ENCODE measurements at places on chromosomes 6 and 20. TPM values are rescaled to one million over a fixed set of nuclear protein-coding genes. Genes with fewer than 3 reads are reported as not detected.

XKR7 gene
- total RNA-seq: not detected

DNA sequence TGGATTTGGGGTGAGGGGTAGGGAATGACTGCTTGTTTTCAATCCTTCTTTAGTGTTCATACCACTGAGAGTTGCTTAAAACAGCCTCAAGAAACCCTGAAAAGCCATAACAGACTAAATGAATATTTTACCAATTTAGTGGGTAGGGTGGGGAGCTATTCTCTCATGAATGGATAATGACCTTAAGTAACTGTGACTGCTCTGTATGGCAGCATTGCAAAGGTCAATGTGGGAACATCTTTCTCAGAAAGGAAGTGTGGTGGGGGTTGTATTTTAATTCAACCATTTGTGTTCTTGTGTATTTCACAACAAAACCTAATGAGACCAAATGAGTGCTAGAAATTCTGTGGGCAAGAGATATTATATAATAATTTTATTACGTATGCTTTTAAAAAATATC, 55.7 kb downstream of the PHACTR2 start:
- no peak for DNase-seq

DNA sequence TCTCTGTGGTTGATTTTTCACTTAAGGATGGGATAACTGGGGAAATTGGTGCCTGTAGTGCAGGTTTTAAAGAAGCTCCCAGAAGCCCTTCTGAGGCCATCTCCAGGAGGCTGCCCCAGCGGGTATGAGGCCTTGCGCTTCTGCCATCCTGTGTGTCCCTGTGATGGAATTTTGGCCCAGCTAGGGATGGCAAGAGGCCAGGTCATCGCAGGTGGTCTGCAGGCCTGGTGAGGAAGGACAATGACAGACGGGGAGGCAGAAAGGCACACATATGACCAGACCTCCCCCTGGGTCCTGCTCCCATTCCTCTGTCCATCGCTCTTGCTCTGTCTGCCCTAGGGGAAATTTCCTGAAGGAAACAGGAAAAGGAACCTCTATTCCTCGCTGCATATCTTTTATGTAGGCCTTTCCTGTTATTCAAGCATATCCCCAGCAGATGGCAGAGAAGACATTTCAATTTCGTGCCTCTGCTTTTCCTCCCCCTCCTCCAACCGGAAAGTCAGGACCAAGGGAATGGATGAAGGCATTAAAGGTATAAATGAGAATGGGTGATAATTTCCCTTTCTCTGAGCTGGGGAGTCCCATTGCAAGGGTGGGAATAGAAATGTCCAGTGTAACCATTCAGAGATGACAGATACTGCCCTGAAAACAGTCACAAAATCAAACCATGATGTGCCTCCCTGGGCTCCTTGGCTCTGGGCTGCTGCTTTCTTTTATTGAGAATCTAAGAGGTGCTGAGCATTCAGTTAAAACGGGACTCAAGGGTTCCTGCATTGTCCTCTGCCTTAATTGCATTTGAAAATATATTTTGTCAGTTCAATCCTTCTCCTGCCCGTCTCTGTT, 17.6 kb upstream of the HLA-F start:
- DNase-seq: peak; percentile 28

DNA sequence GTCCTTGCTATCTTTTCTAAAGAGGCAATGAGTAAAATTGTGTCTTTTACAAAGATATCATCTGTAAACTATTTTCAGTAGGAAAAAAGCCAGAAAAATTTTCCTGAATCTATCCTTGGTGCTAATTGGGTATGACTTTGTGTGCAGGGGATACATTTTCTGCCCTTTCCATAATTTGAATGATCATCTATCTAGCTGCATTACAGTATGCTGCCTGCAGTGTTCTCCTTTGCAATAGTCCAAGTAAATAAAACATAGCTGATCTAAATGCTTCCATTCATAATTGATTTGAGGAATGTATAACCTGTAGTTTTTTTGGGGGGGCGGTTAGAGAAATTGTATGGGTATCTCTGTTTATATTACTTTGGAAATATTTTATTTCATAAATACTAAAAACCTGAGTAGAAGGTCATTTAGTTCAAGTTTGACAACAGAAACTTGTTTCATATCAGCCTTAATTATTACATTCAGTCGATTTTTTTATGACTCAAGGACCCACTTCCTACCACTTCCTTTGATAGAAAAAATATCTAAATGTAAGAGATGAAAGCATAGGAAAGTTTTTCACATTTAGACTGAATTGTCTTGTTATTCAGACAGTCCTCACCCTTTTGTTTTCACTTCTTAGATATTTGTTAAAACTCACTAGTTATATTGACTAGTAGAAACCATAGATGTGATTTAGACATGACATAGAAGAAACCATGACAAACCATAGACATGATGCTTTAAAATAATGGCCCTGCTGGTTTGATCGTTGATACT, 75.3 kb downstream of the AIG1 start:
- DNase-seq: no peak

Data from dermis microvascular lymphatic vessel endothelial cell (primary cell).